Effector memory CD8-positive, alpha-beta T cell (primary cell): ENCODE measurements at places on chromosomes 3 and 15.

DNA sequence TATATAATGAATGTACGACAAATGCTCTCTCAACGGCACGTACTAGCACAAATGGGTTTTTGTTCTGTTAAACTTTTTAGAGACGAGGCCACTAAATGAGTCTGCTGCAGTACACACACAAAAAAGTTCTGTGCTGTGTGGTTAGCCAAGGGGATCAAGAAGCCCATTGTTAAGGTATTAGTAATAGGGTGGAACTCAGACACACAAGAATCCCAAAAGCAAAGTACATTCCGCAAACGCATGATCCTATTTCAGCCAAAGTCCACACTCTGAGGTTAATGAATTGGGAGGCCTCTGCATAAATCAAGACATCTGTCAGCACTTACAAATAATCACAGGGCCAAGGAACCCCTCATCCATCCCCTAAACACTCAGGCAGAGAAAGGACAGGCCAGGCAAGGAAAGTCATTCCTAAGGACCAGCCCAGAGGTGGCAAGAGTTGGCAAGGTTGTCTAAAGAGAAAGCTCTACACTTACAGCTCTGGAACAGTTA, 12.1 kb downstream of the OSBPL10 start:
- no peak for DNase-seq

- no peak for DNase-seq
Observed at GRCh38 chr3:43919029-43919428, 228.3 kb downstream of the ABHD5 start.

DNA sequence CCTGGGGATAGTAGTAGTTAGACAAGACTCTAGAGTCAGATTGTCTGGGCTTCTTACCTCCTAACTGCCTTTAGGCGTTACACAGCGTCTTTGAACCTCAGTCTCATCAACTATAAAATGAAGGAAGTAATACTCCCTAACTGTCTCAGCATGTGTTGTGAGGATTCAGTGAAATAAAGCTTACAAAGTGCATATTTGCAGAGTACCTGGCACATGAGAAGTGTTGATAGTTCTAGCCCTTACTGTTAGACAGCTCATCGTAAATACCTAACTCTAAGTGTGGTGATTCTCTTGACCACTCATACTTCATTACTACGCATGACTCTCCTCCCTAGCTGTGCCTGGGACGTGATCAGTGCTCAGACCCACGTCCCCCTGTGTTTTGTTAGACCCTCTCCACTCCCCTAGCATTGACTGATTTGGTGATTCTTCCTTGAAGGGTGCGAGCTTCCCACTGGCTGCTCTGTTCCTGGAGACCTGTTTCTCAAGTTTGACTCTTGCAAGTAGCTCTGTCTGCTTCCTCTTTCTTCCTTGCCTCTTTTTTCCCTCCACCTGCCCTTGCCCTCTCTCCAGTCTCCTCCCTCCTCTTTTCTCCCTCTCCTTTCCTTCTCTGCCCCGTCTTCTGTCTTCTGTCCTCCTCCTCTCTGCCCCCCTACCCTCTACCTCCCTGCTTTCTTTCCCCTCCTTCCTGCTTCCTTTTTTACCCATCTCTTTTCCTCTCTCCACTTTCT, 124.2 kb downstream of the SLC25A26 start:
- DNase-seq = no peak

GRCh38 chr3:30749230-30749629, 142.8 kb downstream of the TGFBR2 start:
- DNase-seq = no peak

DNA sequence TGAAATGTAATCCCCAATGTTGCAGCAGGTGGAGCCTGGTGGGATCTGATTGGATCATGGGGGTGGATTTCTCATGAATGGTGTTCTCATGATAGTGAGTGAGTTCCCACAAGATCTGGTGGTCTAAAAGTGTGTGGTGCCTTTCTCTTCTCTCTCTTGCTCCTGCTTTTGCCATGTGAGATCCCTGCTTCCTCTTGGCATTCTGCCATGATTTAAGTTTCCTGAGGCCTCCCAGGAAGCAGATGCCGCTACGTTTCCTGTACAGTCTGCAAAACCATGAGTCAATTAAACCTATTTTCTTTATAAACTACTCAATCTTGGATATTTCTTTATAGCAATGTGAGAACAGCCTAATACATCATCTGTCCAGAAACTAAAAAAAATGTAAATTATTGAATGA, 298.3 kb downstream of the MEX3B start:
- DNase-seq = no peak

DNA sequence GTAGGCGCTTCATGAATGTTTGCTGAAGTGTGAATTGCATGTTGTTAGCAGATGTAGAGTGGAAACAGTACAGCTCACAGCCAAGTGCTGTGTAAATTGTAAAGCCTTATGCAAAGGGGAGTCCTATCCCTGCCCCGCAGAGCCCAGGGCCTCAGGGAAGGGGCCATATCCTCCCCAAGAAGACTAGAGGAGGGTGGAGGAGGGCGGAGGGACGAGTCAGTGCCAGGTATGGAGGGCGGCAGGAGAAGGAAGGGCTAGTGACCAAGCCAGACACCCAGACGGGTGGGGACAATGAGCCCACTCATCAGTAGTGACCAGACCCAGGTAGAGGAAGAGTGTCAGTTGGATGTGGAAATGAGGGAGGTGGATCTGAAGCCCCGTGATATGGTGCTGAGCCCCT, 45.2 kb downstream of the ZNF710 start:
- no peak for DNase-seq

GRCh38 chr3:34056951-34057390, 258.5 kb downstream of the PDCD6IP start:
- DNase-seq = no peak
